T1000 (cell line): ENCODE measurements at places on chromosomes 6 and 20.

- no peak for DNase-seq
Measured at GRCh38 chr6:107128175-107128574, 12.9 kb upstream of the BEND3 start.

DNA sequence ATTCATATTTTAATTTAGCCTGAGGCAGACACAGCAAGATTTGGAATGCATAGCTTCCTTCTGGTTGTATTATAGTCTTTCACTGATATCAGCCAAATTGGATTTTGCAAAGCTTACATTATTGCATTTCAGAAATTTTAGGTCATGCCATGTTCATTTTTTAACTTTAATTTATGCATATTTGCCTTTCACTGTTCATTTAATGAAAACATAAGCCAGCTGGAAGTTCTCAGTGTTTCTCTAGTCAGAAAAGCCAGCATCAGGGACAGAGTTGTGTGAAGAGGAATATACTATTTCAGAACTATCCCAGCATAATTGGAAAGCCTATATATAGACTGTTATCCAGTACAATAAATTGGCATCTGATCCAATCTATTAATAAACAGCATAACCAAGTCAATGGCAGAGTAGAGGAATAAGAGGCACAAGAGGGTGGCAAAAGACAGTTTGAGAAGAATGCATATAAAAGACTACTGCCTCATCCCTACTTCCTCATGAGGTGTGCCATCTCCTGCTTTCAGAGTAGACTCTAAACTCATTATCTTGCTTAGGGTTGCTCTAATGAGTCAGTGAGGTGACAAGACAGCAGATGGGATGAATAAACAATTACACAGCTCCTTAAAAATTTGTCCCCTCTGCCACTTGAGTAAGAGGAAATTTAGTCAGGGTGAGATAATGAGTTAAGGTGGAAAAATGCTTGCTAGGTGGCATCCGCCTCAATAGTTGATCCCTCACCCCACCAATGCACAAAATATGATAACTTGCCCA lies 159.8 kb upstream of the HCRTR2 start:
- DNase-seq, result no peak

DNA sequence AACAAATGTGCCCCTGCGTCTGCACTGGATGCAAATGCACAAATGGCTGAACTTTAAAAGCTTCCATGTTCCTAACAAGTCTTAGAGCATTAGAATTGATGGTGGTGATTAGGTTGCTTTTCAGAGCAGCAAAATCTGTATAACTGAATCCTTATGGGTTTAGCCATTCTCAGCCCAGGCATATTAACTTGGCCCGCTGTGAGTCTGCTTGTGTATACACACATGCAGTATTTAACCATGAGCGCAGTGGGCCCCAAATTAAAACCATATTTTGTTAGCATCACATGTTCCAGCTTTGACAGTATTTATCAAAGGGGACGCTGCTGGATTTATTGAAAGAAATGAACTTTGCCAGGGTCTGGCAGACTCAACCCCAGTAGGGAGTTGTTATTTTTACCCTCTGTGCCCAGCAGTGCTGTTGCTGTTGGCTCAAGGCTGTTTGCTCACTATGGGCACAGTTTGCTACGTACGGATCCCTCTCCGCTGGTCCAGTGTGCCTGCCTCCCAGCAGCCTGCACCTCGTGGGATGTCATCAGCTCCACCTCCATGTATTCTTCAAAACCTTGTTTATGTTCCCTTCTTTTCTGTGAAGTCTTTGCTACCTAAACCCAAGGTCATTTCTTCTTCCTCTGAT lies 144.7 kb downstream of the QRSL1 start:
- DNase-seq, result no peak

GRCh38 chr20:63179687-63180568 lies 36.0 kb downstream of the YTHDF1 start:
- no peak for DNase-seq

DNA sequence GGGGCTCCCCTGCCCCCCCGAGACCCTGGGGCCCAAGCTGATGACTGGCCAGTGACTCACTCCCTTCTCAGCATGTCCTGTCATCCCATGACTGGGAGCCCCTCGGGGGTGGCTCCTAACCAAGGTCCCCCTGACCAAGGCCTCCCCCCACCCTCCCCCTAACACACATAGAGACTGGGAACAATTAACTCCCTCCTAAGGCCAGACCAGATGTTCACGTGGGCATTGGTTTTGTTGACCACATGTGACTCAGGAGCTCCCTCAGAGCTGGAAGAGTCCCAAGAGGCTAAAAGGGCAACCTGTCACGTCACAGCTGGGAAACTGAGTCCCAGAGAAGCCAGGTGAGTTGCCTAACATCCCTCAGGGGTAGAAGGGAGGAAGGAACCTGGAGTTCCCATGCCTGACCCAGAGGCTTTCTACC lies 10.6 kb upstream of the CCN5 start:
- peak; percentile 90 for DNase-seq

DNA sequence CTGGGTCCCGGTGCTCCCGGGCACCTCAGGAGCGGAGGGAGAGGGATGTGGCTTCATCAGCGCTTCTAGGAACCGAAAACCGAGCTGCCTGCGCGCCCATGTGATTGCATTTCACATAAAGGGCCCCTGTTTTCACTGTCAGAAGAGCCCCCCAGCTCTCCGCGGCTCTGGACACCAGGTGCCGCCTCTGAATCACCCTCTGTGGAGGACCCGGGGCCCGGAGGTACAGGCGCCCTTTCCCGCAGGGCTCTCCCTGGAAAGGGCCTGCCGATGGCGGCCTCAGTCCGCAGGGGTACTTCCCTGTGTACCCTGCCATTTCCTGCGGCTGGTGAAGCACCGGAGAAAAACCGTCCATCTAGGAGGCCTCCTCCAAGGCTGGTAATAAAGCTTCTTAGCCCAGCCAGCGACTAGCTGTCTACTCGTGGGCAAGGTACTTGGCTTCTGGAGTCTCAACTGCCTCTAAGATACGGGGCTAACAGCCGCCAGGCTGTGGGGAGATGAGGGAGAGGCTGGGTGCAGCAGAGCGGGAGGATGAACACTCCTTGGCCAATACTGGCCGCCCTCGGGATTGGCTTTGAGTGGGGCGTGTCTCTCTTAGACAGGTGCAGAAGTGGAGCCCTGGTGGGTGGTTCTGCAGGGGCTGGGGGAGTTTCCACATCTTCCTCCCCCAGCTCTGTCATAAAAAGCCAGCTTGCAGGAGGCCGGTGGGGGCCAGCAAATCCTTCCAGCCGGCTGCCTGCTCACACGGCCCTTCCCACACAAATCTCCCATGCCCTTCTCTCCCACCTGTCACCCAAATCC lies 1.6 kb downstream of the PPP1R16B start:
- DNase-seq, result no peak

DNA sequence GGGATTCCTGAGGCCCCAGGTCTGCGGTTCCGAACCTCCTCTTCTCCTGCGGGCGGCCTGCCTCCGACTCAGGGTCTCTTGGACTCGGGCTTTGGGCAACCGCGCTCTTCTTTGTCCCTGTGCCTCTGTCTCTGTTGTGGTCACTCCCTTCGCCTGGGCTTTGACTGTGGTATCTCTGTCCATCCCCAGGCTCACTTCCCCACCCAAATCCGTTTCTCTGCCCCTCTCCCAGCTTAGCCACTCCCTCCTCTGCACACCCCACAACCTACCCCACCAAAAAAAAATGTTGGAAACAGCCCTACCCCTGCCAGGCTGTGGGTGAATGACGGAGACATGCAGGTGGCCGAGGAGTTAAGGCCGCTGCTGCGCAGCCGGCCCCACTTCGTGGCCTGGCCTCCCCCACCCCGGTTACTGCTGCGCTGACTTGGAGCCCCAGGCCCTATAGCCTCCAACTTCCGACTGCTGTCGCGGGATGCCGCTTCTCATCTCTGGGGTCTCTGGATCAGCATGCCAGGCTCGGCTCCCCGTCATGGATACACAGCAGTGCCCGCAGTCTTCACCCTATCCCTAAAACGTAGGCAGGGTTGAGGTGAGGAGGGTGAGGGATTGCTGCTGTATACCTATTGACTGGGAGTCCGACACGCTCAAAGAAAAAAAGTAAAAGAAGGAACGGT lies 2.7 kb upstream of the MAFB start:
- no peak for DNase-seq

DNA sequence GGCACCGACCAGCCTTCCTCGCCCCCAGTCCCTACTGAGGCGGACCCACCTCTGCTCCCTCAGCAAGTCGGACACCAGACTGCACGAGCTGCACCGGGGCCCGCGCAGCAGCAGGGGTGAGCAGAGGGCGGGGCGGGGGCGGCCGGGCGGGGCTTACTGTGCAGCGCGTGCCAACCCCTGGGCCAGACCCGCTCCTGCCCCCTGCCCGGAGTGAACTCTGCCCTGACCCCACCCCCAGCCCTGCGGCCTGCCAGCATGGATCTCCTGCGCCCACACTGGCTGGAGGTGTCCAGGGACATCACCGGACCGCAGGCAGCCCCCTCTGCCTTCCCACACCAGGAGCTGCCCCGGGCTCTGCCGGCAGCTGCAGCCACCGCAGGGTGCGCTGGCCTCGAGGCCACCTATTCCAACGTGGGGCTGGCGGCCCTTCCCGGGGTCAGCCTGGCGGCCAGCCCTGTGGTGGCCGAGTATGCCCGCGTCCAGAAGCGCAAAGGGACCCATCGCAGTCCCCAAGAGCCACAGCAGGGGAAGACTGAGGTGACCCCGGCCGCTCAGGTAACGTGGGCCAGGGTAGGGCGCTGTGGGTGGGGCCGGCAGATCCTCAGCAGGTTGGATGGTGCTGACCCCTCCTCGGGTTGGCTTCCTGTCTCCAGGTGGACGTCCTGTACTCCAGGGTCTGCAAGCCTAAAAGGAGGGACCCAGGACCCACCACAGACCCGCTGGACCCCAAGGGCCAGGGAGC lies 1.5 kb upstream of the SLC2A4RG start:
- no peak for DNase-seq

DNA sequence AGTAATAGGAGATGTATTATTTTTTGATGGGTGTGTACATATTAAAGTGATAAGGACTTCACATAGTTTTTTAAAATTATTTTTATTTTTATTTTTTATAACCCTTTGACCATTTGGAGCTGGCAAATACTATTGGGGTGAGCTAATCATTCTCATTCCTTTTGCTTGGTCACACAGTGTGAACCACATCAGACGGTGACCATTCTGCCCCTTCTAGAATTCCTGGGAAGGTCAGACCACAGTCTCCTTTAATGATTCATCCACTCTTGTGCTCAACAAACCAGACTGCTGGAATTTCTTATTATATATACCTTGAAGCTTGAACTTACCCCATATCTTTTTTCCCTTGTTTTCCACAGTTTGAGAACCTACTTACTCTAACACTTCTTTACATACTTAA lies 23.9 kb upstream of the PRL start:
- DNase-seq, result peak; percentile 72

GRCh38 chr20:48298851-48299484 lies 513.7 kb upstream of the SULF2 start:
- DNase-seq, result peak; percentile 89

GRCh38 chr6:56169366-56169765 lies 78.0 kb downstream of the COL21A1 start:
- no peak for DNase-seq

DNA sequence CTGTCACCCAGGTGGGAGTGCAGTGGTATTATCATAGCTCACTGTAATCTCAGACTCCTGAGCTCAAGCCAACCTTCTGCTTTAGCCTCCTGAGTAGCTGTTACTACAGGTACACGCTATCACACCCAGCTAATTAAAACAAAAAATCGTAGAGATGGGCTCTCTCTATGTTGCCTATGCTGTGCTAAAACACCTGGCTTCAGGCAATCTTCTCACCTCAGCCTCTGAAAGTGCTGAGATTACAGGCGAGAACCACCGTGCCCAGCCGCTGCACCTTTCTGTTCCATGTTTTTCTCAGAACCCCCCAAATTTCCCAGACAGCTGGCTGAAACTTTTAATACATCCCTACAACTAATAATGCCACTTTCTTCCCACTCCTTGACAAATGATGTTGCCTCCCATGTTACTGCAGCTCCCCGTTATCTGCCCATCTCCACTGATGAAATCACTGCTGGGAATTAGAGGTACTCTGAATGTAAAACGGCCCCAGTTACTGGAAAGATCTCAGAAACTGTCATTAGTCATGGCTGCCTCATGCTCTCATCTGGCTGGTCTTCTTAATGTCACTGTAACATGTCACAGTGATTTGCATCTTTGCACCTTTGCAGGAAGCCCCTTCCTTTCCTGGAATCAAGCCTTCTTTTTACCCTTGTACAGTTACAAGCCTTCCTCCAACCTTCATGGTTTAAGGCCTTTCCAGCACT lies 697.5 kb downstream of the PRKN start:
- no peak for DNase-seq

- DNase-seq, result no peak
Measured at GRCh38 chr6:132669690-132670291, 10.8 kb upstream of the TAAR1 start.

- no peak for DNase-seq
Measured at GRCh38 chr6:158411998-158412397, 99.7 kb downstream of the TULP4 start.

DNA sequence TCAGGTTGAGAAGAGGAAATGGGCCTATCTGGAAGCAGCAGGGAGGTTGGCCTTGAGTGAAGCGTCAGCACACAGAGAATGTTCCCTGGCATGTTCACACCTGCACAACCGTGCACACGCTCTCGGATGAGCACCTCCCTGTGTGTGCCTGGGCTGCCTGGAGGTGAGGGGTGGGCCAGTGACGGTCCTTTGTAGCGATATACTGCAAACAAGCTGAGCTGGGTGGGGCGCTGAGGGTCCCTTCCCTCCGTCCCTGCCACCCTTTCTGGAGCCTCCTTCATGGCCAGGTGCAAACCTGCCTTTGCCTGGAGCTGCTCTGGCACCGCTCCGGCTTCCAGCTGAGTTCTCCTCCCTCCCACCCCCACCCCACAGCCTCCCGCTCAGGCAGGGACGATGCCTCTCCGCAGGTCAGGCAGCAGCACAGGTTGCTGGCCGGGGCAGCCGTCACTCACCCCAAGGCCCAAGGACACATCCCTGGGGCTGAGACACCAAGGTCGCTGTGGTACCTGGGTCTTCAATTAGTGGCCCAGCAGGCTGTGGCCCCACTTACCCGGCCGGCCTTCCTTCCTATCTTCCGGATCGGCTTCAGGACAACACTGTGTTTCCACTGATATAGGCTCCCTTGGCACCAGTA lies 111.6 kb downstream of the ERMARD start:
- no peak for DNase-seq

- no peak for DNase-seq
Measured at GRCh38 chr20:9038791-9039535, 29.9 kb upstream of the PLCB4 start.

DNA sequence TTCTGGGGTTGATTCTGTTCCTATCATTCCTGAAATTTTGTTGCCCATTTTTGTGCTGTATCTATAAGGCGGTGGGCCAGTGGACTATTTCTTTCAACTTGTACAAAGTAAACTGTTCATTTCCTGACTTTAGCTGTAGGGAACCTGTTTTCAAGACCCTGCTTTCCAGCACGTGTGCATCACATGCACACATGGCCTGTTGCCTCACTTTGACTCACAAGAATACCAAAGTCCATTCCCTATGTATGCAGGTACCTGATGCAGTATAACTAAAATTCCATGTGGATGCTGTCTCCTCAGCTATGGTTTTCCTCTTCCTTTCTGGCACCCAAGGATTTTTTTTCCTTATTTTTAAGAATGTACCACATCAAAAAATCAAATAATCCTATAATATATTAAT lies 284.1 kb upstream of the MANEA start:
- DNase-seq, result no peak
